ENCODE measurements at places on chromosomes 6 and 20.

DNA sequence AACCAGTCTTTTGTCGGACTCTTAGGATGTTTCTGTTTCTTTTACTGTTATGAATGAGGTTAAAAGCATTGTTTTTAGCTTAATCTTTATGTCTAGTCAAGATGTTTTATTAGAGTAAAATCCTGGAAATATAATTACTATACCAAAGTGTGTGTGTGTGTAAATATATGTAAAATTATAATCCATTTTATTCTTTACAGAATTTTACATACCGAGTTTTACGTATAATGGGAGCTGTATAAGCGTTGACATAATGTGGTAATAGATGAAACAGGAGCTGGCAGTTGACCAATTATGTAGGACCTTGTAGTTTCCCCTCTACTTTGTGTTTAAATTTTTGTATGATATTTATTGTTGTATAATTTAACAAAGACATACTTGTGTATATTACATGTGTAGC, 16.7 kb downstream of the MAP3K4 start:
- DNase-seq: no peak

DNA sequence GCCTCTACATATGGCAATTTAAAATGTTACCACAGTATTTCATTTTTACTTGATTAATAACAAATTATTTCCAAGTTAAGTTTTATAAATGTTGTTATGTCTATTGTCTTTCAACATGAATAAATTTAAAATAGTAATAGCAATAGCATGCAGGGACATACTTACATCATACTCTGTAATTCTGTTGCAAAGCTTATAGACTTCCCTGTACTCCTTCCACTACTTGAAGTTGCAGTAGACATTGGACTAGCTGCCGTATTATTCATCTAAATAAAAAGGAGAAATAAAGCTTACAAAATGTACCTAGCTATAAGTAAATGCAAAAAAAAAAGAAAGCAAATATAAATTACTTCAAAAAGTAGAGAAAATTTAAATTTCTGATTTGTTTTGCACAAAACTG, 12.7 kb downstream of the SUPT3H start:
- DNase-seq: no peak

- DNase-seq: no peak
These were observed 60.6 kb upstream of the IL20RA start for GRCh38 chr6:137105375-137105774.

- DNase-seq: no peak
These were observed 58.5 kb downstream of the HS3ST5 start for GRCh38 chr6:114284281-114284680.
